ENCODE measurements at places on chromosomes 2 and 18.

DNA sequence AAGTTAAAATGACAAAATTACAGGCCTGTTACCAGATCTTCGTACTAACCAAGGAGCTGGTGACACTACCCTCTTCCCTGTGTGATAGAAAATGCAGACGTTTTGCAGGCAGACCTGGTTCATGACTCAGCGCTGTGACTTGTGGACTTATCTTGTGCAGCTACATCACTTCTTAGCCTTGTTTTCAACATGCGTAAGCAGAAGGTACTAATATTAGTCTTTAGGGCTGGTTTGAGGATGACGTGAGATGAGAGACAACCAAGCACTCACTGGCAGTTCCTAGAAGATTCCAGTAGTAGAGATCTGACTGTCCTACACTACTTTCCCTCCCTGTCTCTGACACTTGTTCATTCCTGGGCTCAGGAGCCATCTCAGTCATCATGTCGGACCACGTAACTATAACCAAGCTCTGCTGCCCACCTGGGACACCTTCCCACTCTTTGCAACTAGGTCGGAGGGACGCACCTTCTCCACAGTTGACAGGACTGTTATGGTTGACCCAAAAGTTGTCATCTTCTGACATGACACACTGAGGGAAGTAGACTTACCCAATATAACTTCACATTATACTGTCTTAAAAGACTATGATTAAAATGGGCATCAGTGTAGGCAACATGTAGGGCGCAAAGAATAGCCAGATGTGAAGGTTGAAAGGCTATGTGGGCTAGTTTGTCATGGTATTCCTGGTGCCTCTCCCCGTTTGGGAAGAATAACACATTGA, 64.8 kb downstream of the TNFRSF11A start:
- no peak for DNase-seq

DNA sequence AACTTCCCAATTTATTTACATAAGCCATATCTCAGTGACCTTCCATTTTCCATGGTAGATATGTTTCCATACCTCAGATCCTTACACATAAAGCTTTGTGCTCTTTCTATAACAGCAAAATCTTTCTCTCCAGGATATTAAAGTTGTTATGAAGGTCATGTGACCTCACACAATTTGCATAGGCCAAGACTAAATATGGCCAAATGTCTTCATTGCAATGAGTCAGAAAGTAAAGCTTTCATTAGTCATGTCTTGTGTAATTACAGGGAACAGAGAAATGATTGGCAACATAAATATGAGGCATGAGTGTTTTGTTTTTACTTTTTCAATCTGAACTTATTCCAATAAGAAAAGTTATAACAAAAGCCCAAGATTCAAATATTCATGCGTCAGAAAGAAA, 243.5 kb downstream of the ASXL3 start:
- DNase-seq: no peak

- no peak for DNase-seq
These were observed 423.3 kb downstream of the CMPK2 start for GRCh38 chr2:6442252-6442985.

DNA sequence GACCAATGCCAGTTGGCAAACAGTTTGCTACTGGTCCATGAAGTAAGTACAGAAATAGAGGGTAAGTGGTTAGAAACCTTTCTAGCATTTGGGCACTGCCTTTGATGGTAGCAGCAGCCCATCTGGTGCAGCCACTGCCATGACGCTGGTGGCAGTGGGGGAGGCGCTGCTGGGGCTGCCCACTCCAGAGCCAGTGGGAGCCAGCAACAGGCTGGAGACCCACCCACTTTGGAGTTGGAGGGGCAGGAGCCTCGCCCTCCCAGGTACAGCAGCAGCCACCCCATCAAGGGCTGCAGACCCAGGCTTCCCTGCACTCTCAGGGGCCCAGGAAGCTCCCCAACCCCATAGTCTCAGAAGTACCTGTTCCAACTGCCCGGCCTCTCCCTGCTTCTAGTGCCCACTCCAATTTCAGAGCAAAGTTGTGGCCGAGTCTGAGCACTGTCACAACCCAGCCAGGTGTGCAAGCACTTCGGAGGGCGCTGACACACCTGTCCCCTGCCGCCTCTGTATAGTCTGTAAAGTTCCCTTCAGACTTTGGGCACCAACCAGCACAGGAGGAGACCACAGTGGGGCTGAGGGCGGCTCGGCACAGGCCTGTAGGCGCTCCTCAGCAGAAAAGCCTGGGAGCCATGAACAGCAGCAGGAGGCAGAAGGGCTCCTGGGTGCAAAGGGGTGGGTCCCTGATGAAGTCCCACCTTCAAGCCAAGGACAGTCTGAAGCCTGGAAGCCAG, 125.6 kb upstream of the CCDC150 start:
- no peak for DNase-seq

DNA sequence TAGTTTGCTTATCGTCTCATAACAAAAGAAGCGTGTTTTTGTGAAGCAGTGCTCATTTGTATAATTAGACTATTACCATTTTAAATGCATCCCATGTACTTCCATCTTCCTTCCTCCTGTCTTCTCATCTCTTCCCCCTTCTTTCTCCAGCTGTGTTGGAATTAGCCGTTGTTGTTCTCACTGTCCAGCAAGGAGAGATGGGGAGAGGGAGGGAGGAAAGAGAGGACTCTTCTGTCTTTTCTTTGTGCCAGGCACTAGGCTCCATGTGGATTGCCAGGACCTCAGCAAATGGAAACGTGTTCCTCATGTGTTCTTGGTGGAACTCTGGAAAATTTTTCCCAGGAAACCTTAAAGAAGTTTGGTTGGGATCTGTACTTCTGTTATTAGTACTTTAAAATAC, 131.7 kb downstream of the PHLPP1 start:
- no peak for DNase-seq

GRCh38 chr2:214069254-214069653, 341.6 kb upstream of the VWC2L start:
- DNase-seq: no peak

DNA sequence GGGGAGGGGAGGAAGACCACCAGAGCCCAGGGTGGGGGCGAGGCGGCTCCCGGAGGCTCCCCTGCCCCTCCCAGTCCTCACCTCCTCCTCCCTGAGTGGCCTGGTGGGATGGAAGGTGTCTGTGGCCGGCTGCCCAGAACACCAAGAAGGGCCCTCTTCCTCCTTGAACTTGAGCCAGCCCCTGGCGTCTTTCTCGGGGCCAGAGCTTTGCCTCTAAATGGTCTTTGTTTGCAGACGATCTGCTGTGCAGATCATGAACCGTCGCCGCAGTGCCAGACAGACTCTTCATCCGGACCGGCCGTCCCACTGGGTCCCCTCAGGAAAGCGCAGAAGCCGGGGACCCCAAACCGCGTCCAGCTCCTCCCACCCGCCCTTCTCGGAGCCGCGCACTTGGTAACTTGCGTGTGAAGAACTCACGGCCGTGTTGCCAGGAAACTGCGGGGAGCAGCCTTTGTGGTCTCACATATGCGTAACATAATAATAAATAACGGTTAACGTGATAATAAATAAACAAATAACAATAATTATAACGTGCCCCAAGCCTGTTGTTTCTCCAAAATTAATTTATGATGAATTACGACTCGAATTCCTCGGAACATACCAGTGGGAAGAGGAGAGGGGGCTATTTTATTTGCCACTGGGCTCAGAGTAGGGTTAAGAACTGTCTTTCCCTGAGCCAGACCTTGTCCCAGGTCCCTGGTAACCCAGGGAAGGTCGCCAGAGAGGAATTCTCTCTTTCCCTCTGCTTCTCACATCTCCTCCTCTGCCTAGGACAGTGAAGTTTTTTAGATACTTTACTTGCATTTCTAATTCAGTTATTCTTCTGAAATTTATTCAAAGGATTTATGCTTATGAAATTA, 41.0 kb downstream of the PTGR3 start:
- peak; percentile 38 for DNase-seq

GRCh38 chr2:15800495-15801329, 139.6 kb upstream of the MYCN start:
- DNase-seq: no peak

- DNase-seq: no peak
These were observed 286.1 kb upstream of the ID2 start for GRCh38 chr2:8395718-8396117.

DNA sequence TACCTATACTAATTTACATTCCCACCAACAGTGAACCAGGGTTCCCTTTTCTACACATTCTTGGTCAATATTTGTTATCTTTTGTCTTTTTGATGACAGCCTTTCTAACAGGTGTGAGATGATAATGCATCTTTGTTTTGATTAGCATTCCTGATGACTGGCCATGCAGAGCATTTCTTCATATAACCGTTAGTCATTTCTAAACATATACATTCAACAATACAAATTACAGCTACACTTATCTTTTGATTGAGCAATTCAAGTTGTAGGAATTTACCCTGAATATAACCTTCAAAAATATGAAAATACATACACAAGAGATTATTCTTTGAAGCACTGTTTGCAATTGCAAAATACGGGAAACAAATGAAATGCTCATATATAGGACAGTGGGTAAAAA, 94.9 kb downstream of the TMEM131 start:
- no peak for DNase-seq

DNA sequence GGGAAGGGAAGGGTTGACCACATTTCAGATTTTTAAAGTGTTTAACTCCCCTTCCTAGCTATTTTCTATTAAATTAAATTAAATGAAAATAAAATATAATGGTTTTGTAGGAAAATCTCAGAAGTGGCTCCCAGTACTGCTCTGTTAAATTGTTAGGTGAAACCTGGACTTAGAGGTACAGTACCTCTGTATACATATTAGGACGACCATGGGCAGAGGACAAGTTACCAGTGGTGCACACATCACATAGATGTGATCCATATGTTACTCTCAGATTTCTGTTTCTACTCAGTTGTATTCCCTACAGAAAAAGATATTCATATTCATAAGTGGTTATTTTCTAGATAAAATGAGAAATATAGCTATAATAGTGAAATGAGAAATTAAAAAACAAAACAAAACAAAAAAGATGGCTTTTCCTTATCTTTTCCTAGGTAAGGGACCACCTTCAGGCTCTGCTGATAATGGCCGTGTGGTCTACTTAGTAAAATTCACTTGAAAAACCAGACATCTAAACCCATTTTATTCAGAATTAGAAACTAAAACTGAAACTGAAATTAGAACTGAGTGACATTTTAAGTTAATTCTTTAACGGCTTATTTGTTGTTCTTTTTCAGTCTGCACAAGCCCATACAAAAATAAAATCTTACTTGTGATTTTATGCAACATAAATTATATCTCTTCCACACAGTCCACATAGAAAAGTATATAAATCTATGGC, 832.5 kb upstream of the CHAC2 start:
- no peak for DNase-seq

DNA sequence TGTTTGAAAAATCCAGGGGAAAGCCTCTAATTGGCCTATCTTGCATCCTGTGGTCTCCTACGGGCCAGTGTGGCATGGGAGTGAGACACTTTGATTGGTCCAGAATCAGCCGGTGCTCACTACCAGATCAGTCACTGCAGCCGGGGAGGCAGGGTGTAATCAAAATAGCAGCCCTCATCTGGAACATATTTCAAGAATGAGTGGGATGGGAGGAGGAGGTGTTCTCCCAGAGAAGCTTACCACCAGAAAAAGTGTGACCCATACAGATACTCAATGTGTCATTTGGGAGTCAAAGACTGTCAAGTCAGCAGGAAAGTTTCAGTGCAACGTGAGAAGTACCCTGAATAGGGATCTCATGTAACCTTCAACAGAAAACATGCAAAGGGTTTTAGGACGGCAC, 393.9 kb upstream of the SLC14A2 start:
- no peak for DNase-seq

GRCh38 chr2:150909090-150909489, 352.6 kb downstream of the RBM43 start:
- DNase-seq: no peak

DNA sequence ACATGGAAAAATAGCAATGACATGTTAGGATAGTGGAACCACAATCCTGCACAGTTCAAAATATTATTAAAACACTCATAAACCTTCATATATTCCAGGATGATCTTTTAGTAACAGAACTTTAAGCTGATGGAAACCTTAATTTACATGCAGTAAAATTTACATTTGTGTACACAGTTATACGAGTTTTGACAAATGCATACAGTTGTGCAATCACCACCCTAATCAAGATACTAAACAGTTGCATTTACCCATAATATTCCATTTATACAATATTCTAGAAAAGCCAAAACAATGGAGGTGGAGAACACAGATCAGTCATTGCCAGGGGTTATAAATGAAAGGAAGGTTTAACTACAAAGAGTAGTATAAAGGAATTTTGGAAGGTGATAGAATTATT, 117.6 kb downstream of the EXOC6B start:
- no peak for DNase-seq

- DNase-seq: no peak
These were observed 585.2 kb downstream of the CPS1 start for GRCh38 chr2:211141646-211142045.

- DNase-seq: no peak
These were observed 151.6 kb downstream of the CAPN13 start for GRCh38 chr2:30655660-30656059.

DNA sequence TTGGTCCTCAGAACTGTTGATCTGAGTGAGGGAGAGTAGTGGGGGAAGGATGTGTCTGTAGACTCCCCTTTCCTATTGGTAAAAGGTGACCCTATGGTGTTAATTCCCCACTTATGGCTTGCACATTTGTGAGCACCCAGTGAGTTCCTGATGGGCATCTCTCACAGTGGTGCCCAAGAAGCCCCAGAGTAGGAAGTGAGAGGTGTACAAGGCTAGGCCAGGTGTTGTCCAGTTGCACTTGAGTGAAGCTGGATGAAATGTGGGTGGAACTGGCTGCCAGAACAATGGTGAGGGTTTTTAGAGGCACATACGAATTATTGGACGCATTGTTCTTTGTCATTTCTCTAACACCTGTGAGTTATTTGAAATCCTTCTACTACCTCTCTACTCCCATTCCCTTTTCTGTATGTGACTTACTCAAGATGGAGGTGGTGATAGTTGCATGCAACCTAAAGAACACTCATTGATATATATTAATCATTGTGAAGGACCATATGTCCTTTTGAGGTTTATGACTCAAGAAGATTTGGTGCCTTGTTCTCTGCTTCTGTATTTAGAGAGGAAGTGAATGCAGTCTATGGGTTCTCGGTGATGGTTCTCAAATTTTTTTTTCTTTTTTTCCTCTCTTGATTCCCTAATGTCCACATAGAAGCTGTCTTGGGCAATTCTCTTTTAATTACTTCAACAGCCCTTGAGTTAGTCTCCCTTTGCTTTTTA, 162.7 kb downstream of the FSHR start:
- DNase-seq: no peak

Data from right lung (tissue), 10 donors.